ENCODE measurements at places on chromosomes 11 and 22.

- no peak for DNase-seq
These were observed 166.8 kb upstream of the NCAM1 start for GRCh38 chr11:112794331-112794846.

- DNase-seq = no peak
These were observed 15.0 kb downstream of the SIK2 start for GRCh38 chr11:111617286-111617685.

GRCh38 chr11:112797648-112798293 lies 163.4 kb upstream of the NCAM1 start:
- no peak for DNase-seq

DNA sequence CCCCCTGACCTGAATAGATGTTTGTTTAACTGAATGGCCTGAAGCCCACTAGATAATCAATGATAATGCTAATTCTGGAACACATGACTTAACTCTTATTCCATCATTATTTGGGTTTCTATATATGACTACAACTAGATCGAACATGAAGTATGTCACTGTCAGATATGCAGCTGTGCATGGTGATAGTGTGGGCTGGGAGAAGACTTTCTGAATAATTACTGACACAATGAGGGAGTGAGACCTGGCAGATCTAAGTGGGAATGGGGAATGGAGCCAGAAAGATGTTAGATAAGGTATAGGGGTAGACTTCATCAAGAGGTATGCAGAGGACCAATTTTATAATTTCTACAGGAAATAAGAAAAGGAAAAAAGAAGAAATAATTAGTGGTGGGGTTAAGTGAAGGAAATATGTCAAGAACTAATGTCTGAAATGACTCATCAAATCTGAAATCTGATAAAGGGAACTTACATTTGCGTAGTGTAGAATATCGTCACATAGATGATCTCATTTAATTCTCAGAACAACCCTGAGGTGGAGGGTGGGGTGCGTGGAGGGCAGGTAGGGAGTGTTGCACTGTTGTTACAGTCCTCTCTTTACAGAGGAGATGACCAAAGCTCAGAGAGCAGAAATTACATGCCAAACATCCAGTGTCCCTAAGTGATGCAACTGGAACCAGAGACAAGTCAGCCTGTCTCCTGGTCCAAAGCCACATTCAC lies 68.2 kb upstream of the EED start:
- peak; percentile 13 for DNase-seq

DNA sequence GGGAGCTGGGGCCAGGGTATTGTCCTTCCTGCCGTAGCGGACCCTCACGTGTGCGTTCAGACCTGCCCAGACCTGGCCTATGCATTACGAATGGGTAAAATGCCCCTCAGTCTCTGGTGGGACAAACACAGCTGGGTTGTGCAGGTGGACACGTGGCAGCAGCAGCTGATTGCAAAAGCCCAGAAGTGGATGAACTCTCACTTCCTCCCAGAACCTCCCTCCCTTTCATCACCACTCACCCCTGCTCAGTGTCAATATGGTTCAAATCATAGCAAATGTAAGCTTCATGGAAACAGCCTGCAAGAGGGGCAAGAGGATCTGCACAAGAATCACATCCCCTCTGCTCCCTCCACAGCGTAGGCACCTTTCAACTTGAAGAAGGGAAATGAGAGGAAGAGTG lies 352.1 kb downstream of the OPCML start:
- no peak for DNase-seq

GRCh38 chr11:129146191-129146590 lies 45.9 kb downstream of the ARHGAP32 start:
- DNase-seq = no peak

DNA sequence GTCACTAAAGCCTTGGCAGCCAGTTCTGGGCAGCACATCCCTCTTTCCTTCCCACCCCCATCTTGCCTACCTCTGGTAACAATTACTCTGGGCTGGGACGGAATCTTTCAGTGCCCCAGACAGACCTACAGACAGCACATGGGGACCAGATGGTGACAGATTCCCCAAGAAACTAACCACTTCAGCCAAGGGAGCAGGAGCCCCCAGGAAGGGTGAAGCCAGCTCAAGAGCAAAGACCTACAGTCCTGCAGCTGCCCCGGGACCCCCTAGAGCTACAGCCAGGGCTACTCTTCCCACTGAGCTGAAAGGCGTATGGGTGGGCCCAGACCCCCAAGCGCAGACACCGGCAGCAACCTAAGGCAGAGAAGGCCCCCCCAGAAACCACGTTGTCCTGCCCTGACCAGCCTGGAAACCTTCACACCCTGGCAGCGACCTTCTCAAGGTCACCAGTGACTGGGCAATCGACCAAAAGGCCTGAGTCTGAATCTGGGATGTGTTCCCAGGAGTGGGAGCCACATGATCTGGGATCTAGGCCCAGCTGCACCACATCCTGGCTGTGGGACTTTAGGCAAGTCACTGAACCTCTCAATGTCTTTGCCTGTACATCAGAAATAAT lies 65.8 kb downstream of the LRRC32 start:
- no peak for DNase-seq

- no peak for DNase-seq
These were observed 24.6 kb upstream of the SMIM38 start for GRCh38 chr11:69131121-69131566.

DNA sequence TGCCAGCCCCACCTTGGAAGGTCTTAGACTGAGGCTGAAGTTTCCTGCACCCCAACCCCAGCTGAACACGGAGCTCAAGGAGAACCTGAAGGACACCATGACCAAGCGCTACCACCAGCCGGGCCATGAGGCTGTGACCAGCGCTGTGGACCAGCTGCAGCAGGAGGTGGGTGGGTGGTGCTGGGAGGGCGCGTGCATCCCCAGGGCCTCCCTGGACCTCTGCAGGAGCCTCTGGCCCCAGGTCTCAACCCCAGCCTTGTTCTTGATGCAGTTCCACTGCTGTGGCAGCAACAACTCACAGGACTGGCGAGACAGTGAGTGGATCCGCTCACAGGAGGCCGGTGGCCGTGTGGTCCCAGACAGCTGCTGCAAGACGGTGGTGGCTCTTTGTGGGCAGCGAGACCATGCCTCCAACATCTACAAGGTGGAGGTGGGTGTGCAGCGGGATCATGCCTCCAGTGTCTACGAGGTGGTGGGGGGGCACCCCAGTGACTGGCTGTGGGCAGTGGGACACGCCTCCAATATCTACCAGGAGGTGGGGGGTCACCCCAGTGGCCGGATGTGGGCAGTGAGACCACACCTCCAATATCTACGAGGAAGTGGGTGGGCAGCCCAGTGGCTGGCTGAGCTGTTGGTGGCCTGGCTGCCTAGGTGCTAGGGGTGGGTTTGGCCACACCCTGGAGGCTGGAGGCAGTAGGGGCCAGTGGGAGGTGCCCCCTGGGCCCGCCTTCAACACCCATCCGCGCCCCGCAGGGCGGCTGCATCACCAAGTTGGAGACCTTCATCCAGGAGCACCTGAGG lies 4.6 kb downstream of the CD151 start:
- DNase-seq = no peak

All from T-helper 22 cell (primary cell).